Tibial nerve (tissue), 4 donors: ENCODE measurements at places on chromosomes 5 and 9. TPM values are rescaled to one million over a fixed set of nuclear protein-coding genes. Genes with fewer than 3 reads are reported as not detected.

The C5orf46 gene
- total RNA-seq, result not detected

The LCN15 gene
- not detected for total RNA-seq

The IFNA8 gene
- total RNA-seq, result not detected

The ZDHHC11B gene
- total RNA-seq, result not detected

The STXBP1 gene
- 104 TPM for total RNA-seq
